Stimulated activated CD4-positive, alpha-beta T cell treated with anti-CD3 and anti-CD28 coated beads, Interleukin-15, amount 100 ng/mL, for 24 hours (primary cell): ENCODE measurements at places on chromosomes 4 and X.

DNA sequence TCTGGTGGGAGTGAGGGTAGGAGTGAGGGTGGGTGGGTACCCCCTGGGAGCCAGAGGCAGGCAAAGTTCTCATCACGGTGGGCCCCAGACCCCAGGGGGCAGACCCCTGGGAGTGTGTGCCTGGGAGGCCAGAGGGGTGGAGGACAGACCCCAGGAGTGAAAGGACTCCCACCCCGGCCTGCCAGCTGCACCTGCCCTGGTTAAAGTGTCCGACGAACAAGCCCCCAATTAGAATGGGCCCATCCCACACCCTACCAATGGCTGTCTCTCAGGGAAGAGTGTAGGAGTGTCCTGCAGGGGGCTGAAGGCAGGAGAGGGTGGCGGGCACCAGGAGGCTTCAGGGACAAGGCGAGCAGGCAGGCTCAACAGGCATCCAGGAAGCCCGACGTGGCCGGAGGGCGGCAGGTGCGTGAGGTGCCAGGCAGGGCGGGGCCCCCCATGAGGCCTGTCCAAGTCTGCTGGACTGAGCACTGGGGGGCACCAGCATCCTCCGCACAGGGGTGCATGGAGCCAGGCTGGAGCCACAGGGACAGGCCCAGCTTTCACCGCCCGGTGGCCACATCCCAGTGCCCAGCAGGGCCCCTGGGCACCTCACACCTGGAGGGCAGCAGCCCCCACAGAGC lies 8.7 kb downstream of the PDE6B start:
- DNase-seq = no peak

GRCh38 chr4:132866616-132867015 lies 282.5 kb upstream of the PCDH10 start:
- no peak for DNase-seq

GRCh38 chrX:40244980-40245379 lies 147.2 kb upstream of the BCOR start:
- peak; percentile 3 for DNase-seq

DNA sequence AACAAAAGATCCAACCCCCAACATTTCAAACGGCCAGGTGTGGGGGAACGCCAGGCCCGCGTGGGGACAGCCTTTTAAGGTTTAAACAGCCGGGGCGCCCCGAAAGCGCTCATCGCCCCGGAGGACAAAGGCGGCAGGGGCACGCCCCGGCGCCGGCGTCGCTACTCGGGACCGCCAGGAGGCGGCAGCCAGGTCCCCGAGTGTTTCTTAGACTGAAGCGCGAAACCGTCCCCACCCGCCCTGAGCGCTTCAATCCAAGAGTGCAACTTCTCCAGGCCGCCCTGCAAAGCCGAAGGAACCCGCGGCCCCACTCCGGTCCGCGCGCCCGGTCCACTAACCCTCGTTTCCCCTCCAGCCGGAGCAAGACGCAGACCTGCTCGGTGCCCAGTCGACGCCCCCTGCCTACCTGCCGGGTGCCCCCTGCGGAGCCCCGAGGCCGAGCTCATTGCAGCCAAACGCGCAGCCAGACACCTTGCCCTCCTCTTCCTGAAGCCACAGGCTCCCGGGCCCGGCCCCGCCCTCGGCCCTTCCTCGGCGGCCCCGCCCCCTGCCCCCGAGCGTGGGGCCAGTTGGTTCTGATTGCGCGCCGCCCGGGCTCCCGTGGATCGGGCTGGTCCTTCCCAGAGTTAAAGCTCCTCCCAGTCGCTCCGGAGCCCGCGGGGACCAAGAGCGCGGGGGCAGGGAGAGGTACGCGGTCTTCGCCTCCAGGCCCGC lies at the start of gene CASP6:
Gene CASP6 (minus strand): TSS at position 496 of the 714 bp plus-strand sequence. CDS start 50 bp downstream, at position 446.
- DNase-seq = peak; percentile 78

DNA sequence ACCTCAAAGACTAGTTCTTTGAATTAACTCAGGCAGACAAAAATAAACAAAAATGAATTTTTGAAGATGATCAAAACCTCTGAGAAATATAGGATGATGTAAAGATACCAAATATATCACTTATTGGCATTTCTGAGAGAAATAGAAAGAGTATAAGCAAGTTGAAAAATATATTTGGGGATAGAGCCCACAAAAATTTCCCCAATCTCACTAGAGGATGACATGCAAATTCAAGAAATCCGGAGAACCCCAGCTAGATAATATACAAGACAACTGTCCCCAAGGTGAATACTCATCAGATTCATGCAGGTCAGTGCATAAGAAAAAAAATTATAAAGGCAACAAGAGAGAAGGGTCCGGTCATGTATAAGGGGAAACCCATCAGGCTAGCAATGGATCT lies 129.1 kb downstream of the CXXC4 start:
- DNase-seq = no peak

DNA sequence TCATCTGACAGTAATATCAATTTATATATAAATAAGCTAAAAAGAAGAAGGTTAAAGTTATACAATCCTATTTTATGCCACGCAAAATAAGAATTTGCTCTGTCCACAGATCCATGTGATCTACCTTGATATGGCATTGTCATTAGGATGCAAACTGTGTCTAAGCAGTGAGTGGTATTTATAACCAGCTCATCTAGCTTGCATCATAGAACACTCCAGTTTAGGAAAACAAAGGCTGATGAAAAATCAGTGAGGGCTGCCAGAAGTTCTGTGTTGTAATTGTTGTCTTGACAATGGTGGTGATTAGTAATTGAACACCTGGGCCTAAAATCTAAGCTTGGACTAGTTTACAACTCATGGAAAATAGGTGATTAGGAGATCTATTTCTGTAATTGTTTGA lies 111.0 kb downstream of the CPE start:
- DNase-seq = no peak

GRCh38 chr4:15144967-15145295 lies 142.7 kb downstream of the CPEB2 start:
- DNase-seq = no peak

GRCh38 chrX:100649550-100650356 lies 5.8 kb downstream of the SRPX2 start:
- DNase-seq = no peak
